Activated T-helper 9 cell treated with anti-CD3 and anti-CD28 coated beads, Interleukin-2, amount 50 U/mL, for 16 hours (primary cell): ENCODE measurements at places on chromosomes 7 and 10.

- no peak for DNase-seq
Measured at GRCh38 chr10:2222631-2223030, 485.3 kb upstream of the ADARB2 start.

GRCh38 chr7:36986511-36986933 is 262.2 kb upstream of the AOAH start:
- no peak for DNase-seq

- peak; percentile 64 for DNase-seq
Measured at GRCh38 chr10:3757638-3758490, 27.1 kb downstream of the KLF6 start.

DNA sequence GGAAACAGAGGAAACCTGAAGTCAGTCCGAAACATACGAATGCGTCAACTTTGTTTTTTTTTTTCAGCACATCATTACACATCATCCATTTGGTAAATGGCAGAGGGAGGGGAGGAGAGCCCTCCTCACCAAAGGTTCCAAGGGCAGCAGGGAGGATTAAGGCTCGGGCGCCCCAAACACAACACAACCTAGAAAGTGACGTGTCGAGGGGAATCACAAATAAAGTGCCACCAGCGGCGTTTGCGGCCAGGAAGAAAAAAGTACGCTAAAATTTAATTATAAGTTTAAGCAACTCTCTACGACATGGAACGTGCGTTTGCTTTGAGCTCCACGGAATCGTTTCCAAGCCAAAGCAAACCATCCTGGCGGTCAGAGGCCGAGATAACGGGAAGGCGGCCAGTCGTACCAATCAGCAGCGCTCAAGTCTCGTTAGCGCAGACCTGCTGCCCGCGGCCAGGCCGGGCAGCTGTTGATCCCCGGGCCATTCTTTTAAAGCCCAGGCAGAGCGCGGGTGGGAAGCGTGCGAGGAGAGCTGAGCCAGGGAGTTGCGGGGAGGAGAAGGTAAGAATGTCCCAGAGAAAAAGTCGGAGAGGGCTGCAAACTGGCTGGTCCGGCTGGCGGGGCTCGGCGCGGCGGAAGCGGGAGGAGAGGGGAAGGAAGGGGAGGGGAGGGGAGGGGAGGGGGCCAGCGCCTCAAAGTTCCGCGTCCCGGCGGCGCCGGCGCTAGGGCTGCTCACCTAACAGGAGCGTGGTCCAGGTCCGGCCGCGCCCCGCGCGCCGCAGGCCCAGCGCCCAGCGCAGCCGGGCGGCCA is 719 bp downstream of the DPY19L1 start:
- no peak for DNase-seq

DNA sequence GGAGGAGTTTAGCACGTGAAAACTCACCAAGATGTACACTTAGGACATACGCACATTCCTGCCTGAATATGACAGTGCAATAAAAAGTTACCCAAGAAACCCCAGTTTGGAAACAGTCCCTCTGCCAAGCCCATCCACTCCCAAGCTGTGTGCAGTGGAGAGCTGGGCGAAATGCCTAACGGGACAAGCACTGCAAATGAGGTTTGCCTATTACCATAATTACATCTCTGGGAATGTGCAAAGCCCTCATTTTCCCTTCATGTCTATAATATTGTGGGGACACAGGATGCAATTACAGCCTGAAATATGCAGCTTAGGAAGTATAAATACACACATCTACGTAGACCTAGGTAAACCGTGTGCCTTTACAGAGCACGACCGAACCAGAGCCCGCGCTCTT is 117.5 kb downstream of the PLXNA4 start:
- DNase-seq, result no peak

DNA sequence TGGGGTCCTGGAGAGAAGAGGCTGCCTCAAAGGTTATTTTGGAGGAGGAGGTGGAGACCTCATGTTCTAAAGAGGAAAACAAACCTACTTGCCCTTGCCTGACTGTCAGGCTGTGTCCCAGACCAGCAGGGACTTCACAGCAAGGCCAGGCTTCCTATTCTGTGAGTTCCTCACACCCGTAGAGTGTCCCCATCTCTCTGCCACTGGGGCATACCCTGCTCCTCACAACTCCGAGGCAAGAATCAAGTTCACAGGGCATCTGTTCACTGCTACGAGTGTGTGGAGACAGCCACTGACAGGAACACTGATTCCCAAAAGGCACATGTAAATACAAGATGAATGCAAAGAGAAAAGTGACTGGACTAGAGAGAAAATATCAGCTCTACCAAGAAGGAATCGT is 38.0 kb downstream of the PDE1C start:
- DNase-seq, result no peak

GRCh38 chr10:58994226-58995057 is 182.0 kb upstream of the PHYHIPL start:
- no peak for DNase-seq

GRCh38 chr10:81104494-81104893 is 566.8 kb downstream of the SH2D4B start:
- no peak for DNase-seq

GRCh38 chr10:46543466-46544377 is 12.7 kb downstream of the GPRIN2 start:
- no peak for DNase-seq

DNA sequence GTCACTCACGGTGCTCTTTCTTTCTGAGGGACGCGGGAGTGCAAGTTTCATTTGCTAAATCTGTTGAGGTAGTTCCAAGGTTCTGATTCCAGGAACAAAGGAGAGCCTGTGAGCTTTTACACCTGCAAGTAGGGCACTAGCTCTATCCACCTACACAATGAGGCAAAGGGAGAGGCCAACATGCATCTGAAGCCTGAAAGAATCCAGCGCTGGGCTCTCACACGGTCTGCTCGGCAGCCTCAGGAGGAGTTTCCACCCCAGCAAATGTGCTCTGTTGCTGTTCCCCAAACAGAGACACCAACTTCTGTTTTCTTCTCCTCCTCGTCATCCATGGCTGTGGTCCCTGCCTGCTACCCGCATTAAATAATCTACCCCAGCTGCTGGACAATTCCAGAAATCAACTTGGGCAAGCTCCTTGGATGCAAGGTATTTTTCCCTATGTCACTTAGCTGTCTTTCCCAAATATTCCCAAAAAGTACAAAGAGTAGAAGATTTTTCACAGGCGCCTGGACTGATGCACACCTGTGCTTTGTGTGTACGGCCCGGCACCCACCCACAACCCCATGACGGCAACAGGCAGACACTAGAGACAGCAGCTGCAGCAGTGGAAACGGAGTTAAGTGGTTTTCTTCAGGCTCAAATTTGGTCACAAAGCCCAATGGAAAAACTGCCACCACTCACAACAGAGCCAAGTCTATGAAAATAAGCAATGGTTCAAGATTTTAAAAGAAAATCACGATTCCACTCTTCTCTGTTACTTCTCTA is 176.8 kb downstream of the ZMYND11 start:
- no peak for DNase-seq

DNA sequence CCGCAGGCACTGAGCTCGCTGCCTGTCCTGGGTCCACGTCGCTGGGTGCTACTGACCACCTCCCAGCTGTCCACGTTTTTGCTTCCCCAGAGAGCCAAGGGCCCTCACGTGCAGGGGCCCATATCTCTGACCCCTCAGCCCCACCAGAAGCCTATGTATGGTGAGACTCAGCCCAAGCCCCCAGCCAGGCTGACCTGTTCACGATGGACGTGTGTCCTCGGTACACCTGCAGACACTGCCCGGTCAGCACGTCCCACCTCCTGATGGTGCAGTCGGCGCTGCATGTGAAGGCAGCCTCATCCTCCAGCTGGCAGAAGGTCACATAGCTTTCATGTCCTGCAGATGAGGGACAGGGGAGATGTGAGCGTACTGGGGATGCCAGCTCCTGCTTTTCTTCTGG is 9.9 kb downstream of the WDR86 start:
- DNase-seq, result no peak

DNA sequence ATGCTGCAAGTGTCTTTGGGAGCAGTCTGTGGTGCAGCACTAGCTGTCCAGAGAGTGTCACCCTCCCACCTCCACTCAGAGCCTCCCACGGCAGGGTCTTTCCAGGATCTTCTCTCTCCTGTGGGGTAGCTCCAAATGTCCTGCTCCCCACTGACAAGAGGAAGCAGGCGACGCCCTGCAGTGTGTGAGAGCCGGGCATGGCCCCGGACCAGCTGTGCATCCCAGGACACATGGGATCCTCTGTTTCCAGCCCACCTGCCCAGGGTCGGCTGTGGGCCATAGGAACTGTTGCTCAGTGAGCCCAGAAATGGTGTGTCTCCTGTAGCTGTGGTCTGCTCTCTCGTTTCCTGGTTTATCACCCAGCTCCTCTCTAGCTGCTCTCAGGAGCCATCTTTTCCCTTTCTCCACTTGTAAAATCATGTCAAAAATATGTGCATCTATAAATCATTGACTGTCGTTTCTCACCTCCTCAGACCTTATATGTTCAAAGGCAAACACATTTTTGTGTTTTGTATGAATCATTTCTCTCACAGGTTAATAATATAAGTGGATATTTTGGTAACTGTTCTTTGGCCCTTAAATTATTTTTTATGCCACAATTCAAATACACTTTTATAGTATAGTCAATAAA is 74.9 kb downstream of the VWC2 start:
- DNase-seq, result no peak

- DNase-seq, result no peak
Measured at GRCh38 chr10:10830293-10830986, 187.2 kb upstream of the CELF2 start.

- no peak for DNase-seq
Measured at GRCh38 chr10:62081341-62082270, 180.1 kb downstream of the ARID5B start.

GRCh38 chr7:8200316-8200715 is 61.7 kb downstream of the ICA1 start:
- no peak for DNase-seq

DNA sequence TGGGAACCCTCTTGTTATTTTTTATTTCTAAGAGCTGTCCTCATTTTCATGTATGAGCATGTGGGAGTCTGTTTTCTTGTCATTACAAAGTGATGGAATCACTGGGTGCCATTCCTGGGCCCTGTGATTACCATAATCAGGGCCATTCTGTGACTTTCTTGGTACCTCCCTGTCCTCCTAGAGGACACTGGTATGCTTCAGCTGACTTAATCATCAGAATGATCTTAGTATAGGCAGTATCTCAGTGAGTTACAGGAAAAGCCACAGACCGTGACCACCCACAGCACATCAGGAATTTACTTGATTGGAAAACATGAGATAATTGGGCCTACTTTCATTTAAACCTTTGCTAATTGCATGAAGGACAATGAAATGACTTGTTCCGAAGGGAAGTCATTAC is 7.2 kb downstream of the NOM1 start:
- no peak for DNase-seq

GRCh38 chr10:133276435-133277201 is at the start of gene ADAM8:
Gene ADAM8 (minus strand): TSS chr10:133276868. CDS start chr10:133276817, 51 bp downstream.
- peak; percentile 60 for DNase-seq

DNA sequence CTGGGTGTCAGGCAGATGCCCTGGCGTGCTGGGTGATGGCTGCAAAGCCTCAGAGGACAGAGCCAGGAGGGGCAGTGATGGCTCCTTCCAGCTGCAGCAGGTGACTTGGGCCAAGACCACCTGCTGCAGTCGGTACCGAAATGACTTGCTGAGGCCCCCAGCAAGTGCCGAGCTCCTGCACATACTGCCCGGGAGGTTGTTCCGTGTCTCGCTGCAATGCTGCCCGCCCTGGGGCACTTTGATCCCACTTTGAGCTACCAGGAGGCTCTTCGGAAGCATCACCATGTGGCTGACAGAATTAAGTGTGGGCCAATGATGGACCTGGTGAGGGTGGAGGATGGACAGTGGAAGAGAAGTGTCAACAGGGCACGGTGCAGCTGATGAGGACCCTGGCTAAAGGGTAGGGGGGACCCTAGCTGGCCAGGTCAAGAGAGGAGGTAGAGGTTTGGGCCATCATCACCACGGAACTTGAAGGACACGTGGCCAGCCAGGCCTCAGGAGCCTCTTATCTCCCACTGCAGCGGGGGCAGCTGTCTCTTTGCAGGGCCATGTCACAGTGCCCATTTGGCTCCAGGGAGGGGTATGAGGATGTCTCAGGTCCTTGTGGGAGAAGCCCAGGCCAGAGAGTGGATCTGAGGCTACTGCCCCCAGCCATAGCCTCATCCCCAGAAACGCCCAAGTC is 51.1 kb upstream of the NANOS1 start:
- no peak for DNase-seq

GRCh38 chr10:61635932-61636331 is 26.8 kb upstream of the CABCOCO1 start:
- no peak for DNase-seq

DNA sequence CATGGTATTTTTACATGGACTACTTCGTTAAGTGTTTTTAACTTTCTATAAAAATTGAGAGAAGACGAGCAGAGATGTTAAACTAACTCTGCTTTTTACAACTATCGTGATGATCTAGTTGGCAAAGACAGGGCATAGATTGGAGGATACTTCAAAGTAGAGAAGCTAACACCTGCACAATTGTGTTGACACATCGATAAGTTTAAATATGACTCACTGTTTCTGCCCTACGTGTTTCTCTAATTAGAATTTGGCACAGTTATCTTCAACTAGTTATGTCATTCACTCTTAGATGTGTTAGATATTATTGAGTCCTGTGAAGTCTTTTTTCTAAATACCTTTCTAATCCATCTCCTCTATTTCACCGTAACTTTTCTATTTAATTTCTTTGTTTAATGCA is 68.5 kb upstream of the FERD3L start:
- no peak for DNase-seq

DNA sequence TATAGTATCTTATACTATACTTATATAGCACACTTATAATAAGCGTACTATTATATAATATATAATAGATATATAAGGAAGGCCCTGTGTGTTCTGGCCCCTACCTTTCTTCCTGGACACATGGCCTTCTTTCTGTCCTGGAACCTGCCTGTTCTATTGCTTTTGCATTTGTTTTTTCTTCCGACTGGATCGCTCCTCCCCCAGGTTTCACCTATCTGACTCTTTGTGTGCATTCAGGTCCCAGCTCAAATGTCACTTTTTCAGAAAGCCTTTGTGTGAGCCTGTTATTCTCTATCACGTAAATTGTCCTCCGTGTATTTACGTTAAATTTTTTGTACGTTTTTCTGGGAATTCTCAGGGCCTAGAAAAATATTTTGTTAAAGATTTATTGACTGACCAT is 2.9 kb upstream of the TRIM8 start:
- DNase-seq, result no peak

DNA sequence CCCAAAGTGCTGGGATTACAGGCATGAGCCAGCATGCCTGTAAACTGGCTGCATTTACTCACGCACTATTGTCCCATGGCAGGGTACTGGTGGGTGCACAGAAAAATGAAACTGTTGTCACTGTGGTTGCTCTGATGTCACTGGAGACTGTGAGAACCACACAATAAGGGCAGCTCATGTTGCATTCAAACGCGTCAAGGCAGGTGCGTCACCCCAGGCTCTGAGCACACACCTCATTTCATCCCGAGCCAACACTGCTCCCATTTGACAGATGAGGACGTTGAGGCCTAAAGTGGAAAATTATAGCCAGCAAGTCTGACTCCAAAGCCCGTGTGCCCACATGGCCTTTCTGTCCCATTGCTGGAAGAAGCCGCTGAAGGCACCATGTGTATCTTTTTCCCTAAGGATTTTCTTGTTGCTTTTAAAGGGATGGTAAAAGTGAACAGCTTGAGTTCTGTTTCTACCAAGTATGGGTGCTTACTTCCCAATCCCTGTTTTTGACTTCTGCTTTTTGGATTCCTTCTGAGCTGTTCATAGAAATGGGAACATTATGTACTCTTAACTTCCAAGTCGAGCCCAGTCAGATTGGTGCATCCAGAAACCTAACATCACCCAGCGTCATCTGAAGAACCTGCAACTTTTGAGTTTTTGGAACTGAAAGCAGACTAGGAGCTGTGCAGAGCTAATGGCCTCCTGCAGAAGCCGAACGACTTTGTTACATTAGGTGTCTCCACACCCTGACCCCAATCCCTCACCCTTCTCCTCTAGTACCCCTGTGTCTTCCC is 60.1 kb upstream of the CARD11 start:
- no peak for DNase-seq

GRCh38 chr10:17062955-17063484 is 66.6 kb downstream of the CUBN start:
- no peak for DNase-seq
